Stimulated activated CD8-positive, alpha-beta memory T cell treated with anti-CD3 and anti-CD28 coated beads, Interleukin-4, amount 100 ng/mL, for 4 hours (primary cell): ENCODE measurements at places on chromosomes 6 and 20.

GRCh38 chr6:69866351-69866769 lies at the start of gene COL19A1:
TSS of gene COL19A1 (plus strand) at chr6:69866556. CDS start at chr6:69879568, 13,012 bp downstream.
- DNase-seq, result no peak

- DNase-seq, result no peak
These were observed 52.1 kb downstream of the RNASET2 start for GRCh38 chr6:166904101-166904746.

GRCh38 chr6:147906361-147906760 lies 397.9 kb downstream of the SAMD5 start:
- no peak for DNase-seq

DNA sequence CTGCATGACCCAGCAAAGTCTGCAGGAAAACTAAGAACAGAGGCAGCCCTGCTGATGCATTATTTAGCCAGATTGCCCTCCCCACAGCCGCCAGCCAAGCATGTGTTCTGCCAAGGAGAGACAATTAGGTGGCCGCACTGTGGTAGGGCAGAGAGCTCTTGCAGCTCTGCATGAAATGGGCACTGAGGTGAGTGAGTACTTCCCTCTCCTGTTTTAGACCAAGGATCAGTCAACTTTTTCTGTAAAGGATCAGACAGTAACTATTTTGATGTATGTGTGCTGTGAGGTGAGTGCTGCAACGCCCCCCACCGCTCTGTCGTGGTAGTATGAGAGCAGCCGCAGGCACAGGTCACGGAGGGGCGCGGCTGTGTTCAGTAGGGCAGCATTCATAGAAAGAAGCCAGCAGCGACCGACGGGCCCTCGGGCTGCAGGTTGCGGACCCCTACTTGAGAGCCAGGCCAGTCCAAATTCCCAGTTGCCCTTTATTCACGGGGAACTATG lies 23.8 kb upstream of the FAM50B start:
- DNase-seq, result no peak

- DNase-seq, result no peak
These were observed 13.6 kb downstream of the POU3F2 start for GRCh38 chr6:98847779-98848538.

DNA sequence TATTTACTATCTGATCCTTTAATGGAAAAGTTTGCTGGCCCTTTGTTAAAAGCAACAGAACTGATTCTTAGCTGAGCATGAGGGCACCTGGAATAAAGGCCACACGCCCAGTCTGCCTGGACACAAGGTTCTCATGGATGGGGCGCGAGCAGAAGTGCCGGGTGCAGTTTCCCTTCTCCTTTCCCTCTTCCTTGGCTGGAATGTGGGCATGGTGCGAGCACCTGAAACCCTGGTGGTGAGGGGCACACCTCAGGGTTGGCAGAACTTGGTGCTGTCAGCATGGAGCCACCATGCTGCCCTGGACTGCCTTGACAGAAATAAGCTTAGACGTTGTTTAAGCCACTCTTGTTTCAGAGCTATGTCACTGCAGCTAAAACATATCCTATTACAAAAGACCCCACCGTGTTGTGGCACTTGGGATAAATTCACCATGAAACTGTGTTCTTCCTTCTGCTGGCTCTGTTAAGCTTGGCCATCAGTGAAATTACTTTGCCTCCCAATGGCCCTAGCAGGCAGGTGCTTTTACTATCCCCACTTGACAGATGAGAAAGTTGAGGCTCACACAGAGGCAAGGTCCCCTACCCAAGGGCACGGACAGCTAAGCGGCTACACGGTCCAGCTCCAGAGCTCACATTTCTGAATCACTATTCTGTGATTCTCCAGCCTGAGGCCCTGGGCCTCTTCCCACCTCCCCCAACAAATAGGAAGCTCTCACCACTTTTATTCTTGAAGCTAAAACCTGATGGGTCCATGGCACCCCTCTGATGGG lies 115.9 kb downstream of the PREX1 start:
- no peak for DNase-seq

GRCh38 chr20:8756410-8756809 lies 312.5 kb upstream of the PLCB4 start:
- DNase-seq, result no peak

GRCh38 chr6:8446391-8446790 lies 11.0 kb upstream of the SLC35B3 start:
- no peak for DNase-seq

DNA sequence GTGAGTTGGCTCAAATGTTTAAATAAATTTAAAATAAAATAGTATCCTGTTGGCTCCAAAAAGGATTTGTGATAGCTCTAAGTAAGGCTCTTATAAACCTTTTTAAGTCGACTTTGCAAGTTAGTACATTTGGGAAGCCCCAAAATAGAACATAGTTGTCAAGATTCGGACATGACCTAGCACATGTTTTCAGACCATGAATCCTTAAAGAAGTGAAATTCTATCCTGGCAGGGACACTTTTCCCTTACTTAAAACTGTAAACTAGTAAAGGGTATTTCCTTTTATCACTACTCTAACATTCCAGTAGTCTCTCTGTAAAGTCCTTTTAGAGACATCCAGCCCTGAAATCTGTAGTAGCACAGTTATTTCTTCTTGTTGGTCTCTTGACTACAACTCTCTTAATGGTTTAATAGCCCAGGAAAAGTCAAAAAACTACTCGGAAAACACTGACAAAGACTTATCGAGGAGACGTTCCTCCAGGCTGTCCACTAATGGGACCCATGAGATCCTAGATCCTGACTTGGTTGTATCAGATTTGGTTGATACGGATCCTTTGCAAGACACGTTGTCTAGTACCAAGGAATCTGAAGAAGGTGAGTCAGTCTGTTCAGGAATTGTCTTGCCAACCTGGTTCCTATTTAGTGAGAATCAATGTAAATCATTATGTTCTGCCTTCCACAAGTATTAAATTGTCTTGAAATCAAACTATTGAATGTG lies 83.6 kb downstream of the SCAND1 start:
- no peak for DNase-seq

DNA sequence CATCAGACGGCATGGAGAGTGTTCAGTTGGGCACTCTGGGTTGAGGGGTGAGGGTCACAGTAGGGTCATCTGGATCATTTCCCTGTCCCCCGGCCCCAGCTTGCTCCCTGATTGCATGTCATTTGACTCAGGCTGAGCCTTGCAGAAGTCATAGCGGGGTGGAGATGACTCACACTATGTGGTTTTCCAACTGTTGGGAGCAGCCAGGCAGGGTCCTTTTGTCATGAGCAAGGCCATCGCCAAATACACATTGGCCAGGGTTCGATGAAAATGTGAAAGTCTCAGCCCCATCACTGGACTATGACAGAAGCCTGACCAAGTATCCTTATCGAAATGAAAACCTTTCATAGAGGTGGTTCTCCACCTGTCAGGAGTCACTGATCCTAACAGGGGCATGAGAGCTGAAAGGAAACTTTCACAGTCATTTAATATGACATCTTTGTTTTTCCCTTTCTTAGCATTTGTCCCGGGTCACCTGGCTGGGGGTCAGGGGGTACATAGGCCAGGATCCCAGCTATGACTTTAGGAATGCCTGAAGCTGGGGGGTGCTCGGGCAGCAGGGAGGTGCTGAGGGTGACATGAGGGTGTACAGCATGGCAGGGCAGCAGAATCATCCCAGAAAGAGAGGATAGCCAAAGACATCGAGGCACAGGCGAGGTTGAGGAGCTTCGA lies 70.2 kb upstream of the CD93 start:
- DNase-seq, result no peak

DNA sequence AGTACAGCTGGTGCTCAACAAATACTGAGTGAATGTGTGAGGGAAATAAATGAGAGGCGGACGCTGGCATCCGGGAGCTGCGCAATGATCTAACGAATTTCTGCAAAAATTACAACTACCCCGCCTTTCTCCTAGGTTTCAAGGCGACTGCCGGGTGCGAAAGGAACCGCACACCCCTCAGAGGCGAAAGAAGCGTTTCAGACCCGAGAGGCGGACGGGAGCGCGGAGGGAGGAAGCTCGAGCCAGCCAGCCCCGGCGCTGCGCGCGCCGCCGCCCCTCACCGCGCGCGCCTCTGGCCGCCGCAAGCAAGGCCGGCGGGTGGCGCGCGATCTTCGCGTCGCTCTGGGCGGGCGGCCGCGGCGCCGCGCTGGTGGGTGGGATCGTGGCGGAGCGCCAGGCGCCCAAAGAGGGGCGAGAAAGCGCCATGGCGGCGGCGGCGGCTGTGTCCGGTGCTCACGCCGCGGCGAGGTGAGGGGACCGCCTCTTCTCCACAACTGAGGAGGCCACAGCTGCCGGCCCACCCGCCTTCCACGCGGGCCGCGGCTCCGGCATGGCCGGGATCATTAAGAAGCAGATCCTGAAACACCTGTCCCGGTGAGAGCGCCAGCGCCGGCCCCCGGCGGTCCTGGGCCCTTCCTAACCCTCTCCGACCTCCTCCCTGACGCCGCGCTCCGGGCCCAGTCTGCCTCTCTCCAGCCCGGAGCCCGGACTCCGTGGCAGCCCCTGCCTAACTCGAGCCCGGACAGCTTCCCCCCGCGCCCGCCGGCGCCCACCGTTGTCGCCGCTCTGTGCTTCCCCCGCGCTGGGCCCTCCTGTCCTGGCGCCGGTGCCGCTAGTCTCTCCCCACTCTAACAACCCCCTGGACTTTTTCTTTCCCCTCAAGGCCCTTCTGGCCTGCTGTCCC lies at the start of gene BLTP3A:
Gene BLTP3A (plus strand): TSS at position 383 of the 904 bp plus-strand sequence. CDS start 168 bp downstream, at position 551.
- DNase-seq, result peak; percentile 33

- no peak for DNase-seq
These were observed 18.8 kb downstream of the RTF2 start for GRCh38 chr20:56487216-56487615.

GRCh38 chr6:142867355-142867801 lies 77.6 kb downstream of the HIVEP2 start:
- DNase-seq, result no peak

DNA sequence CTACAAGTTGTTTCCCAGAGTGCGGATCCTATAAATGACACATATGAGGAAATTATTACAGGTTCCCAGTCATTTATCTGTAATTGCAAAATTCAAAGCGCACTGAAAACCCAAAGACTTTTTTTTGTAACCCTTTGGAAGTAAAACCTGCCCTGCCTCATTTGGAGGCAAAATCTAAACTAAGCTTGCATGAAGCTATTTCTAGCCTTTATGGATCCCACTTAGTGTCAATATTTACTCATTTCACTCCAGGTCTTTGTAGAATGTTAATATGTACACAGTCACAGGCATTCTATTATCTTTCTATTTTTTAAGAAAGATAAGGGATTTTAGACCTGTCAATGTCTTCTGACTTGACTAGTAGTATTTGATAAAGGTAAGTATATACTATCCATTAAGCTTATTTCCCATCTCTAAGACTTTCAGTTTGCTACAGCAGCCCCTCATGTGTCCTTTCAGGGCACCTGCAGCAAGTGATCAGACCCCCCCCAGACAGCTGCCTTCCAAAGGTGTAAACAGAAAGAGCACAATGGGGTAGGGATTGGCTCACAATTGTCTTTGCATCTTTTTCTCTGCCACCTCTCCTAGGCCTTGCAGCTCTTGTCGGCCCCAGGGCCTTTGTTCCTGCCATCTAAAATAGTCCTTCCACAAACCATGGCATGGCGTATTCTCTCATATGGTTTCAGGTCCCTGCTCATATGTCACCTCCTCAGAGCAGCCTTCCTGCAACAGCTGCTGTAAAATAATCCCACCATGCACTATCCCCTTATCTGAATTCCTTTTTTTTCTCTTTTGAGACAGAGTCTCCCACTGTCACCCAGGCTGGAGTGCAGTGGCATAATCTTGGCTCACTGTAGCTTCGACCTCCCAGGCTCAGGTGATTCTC lies 1.3 kb upstream of the REPS1 start:
- DNase-seq, result no peak

DNA sequence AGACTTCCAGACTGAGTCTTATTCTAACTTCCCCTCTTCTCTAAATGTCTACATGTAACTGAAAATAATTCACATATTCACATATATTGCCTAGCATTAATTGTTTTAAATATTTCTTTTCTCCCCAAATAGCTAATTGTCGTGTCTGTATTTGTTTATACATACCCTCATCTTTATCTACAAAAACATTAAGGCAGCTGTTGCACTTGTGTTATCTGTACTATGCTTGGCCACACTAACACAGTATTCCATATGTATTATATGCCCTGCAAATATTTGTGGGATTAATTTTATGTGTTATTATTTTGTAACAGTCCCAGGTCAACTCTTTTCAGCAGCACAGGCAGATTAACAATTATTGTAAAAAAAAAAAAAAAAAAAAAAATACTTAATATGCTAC lies 11.7 kb downstream of the HDAC2 start:
- no peak for DNase-seq
